Stimulated activated CD8-positive, alpha-beta memory T cell treated with anti-CD3 and anti-CD28 coated beads, Interleukin-4, amount 100 ng/mL, for 1 hour (primary cell): ENCODE measurements at places on chromosomes 6 and 20.
A peak's percentile ranks its signal among the peaks of the same experiment; 100 is the strongest.

DNA sequence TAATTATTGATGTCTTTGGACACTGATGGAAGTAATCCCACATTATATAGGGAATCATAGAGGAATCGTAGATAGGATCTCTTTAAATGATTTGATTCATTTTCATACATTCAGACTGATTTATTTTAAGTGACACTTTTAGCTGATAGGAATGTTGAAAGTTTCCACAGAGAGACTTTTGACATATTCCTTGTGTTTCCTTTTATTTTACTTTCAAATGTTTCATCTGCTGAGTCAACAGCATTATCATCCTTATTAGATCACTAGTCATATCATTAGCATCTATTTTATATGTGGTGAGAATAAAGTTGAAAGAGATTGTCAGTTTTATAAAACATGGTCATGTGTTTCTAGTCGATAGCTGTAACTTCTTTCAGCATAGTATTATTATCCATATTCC is 13.4 kb downstream of the DCBLD1 start:
- no peak for DNase-seq

DNA sequence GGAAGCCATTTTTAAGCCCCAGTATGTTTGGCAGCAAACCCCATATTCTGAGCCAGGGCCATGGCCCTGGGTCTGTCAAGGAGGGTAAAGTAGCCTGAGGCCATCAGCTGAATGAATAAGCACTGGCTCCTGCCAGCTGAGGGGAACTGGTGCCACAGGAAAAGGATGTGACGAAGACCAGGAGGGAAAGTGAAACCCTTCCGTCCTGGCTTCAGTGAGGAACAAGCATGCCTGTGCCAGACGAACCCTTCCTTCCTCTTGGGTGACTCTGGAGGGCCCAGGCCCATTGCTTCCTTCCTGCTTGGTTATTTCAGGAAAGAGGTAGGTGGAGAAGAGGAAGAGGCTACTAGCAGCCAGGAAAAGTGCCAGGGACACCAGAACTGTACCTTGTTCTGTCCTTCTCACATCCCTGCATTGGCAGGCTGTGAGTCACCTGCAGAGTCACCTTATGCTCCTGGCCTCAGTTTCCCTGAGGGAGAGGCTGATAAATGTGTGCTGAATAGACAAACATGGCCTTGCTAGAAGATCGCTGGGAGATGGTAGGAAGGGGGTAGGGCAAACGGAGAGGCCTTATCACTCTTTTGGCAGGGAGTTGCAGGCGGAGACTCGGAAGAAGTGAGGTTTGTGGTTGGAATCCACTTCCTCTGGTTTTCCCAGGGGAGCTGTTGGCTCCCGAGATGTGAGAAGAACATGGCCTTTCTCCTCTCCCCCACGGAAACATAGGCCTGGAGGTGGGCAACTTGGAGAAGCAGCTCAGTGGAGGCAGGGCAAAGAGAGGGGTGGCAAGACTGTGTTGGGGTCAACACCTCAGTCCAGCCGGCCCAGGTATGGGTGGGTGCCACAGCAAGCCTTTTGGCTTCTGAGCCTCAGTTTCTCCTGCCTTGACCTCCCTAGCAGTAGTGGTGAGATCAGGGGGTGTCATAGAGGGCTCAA is 37.4 kb downstream of the COX4I2 start:
- peak; percentile 43 for DNase-seq

GRCh38 chr20:21063276-21063675 is 42.9 kb downstream of the LINC00237 start:
- DNase-seq = no peak

DNA sequence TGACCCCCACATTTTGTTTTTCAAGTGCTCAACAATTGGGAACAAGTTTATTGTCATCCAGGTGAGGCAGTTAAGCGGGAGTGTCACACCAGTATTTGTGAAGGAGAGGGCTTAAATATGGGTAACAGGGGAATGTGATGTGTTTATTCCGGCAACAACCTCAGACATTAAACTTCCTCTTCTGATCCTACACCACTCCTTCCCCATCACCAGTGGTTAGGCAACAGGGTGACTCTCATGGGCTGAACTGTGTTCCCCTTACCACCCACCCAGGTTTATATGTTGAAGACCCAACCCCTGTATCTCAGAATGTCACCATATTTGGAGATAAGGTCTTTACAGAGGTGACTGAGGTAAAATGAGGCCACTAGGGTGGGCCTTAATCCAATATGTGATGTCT is 52.1 kb upstream of the RNF182 start:
- no peak for DNase-seq

DNA sequence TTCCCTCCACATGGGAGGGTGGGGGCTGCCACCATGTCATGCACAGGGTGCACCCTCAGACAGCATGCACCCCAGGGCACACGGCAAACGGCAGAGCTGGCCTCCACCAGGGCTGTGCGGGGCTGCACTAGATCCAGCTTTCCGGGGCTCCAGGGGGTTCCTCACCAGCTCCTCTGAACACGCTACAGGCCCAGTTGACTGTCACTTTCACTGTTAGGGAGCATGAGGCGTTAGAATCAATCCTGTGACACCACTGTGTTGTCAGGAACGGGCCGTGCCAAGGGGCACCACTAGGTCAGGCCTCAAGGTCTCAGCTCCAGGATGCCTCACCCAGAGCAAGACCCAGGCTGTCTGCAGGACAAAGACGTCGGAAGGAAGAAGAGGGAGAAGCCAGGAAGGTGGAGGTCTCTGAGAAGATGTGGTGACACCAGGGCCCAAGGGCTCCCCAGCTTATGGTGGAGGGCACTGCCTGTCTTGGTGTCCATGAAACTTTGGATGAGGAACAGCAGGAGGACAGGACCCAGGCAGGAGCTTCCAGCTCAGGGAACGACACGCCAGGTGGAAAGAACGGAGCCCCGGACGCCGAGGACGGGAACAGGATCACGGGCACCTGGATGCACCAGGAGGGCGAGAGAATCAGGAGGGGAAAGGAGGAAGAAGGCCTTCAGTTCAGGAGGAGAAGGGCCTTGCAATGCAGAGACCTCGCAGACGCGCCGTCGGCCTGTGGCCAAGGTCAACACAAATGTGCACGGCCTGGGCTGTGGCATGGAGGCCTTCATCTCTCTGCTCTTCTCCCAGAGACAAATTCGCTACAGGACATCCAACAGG is 49.5 kb downstream of the YTHDF1 start:
- DNase-seq = no peak

- no peak for DNase-seq
Observed at GRCh38 chr20:48826883-48827771, 672 bp downstream of the PREX1 start.

DNA sequence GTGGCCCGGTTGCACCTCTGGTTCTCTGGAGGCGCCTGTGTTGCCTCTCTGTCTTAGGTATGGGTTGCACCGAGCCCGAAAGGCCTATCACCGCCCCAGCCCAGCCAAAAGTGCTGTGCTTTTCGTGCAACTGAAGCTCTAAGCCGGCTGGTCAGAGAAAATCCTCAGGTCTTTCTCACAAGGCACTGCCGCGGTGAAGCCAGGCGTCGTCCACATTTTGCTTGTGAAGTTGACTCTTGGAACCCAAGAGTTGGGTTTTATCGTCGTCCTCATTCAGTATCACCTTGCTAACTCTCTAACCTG is 726 bp upstream of the EMILIN3 start:
- no peak for DNase-seq

DNA sequence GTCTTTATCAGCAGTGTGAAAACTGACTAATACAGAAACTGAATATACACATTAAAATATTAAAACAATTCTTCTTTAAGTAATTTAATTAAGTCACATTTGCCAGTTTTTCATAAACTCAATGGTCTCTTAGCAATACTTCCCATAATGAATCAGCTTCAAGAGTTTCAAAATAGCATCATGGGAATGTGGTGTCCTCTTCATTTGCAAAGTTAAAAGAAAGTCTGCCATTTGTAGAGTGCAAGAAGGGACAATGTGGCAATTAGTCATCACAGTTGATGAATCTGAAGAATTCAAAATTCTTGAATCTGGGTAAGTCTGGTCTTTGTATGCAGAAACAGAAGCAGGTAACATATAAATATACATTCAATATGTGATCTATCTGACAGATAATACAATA is 38.7 kb downstream of the SYNE1 start:
- DNase-seq = no peak

- no peak for DNase-seq
Observed at GRCh38 chr6:32794510-32794909, 22.3 kb downstream of the HLA-DOB start.

DNA sequence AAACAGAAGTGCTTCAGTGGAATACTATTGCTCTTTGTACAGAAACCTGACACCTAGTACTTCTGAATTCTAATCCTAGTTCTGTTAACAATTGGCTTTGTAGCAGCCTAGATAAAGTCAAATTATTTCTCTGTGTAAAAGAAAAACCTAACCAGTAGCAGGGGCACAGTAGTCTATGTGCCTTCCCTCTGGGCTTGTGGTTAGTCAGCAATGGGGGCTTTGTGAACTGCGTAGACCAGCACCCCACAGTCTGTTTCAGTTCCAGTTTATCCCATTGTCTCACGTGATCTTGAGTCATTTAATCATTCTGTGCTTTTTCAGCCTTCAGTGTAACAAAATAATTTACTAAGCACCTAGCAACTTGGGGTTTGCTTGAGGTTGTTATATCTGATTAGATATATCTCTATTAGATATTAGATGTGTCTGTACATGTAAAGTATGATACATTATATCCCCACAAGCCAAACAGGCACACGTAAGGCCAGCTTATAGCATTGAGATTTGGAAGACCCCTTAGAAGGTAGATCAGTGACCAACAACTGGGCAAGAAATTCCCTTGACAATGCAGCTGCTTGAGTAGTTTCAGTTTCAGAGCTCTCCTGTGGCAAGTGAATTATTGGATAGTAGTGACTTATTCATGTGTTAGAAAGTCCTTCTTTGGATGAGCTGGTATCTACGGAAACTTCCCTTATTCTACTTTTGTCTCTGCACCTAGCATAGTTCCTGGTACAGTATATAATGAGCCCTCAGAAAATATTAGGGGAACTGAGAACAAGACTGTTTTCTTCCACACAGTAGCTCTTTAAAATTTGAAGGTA is 27.9 kb upstream of the CCR6 start:
- DNase-seq = no peak

- no peak for DNase-seq
Observed at GRCh38 chr6:37441651-37442050, 8.6 kb downstream of the CMTR1 start.

DNA sequence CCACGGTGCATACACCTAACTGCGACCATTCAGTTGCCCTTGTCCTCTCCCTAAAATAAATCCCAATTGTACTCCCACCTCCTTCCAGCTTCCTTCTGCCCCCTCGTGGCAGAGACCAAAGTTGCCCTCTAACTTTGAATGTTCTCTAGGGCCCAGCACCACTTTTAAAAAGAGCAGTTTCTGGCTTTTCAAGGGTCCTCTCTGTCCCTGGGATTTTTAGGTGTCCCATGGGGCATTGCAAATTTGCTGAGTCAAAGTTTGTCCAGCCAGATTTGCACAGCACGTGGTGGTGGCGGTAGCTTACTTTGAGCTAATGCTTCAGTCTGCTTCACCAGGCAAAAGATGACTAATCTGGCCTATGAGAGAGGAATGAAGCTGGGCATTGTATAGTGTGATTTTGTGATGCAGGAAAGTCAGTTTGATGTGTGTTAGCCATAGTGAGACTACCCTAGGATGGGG is 100.2 kb downstream of the PERP start:
- no peak for DNase-seq

DNA sequence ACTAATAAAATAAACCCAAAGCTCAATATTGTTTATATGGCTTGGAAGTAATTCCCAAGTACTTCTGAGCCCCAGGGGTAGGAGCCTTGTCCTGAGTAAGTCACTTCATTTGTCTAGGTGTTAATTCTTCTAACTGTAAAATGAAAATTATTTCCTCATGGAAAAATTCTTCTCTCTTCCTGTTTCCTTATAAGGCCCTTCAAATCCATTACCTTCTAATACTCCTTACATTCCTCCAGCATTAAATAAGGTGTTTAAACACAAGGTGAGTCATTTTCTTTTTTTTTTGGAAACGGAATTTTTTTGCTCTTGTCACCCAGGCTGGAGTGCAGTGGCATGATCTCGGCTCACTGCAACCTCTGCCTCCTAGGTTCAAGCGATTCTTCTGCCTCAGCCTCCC is 41.9 kb downstream of the PRR18 start:
- DNase-seq = no peak
